ENCODE measurements at places on chromosomes 5 and 9.
A peak's percentile ranks its signal among the peaks of the same experiment; 100 is the strongest.

DNA sequence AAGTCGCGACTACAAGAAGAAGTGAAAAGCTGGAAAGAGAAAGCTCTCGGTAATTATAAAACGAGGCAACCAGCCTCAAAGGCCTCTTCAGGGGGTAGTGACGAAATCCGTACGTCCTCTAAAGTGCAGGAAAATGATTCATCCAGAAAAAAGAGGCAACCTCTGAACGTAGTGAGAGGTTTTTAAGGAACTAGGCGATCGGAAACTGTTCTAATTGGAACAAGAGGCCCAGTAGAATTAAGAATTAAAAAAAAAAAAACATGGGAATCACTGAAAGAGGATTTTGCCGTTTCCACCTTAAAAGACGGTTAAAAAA lies 1.0 kb downstream of the CSNK1A1 start:
- no peak for DNase-seq

DNA sequence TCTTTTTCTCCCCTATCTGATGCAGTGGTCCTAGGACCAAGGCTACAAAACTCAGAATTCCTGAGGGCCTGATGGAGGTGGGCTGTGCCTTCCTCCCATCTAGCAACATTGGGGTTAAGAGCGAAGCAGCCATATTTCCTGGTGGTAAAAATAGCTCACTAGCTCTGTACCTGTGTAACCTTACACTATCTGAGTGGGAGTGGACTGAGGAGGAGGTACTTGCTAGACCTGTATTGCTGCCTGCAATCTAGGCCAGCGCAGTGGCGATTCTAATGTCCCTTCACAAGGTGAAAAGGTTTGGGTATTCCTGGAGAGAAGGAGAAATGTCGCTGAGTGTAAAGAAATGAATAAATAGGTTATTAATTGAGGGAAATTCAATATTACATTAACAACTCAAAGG lies 80.2 kb upstream of the LIFR start:
- DNase-seq: no peak

DNA sequence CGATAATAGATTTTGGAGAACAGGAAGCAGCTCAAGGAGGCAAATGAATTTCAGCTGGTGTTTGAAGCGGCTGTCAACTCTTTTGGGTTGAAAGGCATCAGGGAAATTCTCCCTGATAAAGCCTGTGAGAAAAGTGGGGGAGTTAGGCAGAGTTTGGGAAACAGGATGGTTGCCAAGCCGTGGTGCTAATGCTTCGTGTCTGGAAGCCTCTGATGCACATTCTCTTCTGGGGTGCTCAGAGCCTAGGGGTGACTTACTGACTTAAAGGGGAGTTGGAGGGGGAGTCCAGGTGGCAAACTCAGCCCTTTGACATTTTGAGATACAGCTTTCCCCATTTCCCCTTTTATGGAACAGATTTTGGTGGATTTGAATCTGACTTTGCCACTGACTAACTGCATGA lies 202.5 kb upstream of the CLINT1 start:
- DNase-seq: no peak

GRCh38 chr5:139601429-139601828 lies 40.3 kb downstream of the UBE2D2 start:
- no peak for DNase-seq

GRCh38 chr5:167639766-167640165 lies 651.7 kb upstream of the WWC1 start:
- peak; percentile 3 for DNase-seq

GRCh38 chr5:91311697-91312501 lies 71.2 kb downstream of the ARRDC3 start:
- DNase-seq: peak; percentile 86

- no peak for DNase-seq
Observed at GRCh38 chr9:136759001-136759400, 958 bp upstream of the LCN8 start.

GRCh38 chr5:172891716-172892421 lies 57.8 kb downstream of the ERGIC1 start:
- DNase-seq: no peak

- no peak for DNase-seq
Observed at GRCh38 chr9:75152416-75152815, 64.1 kb downstream of the OSTF1 start.

- no peak for DNase-seq
Observed at GRCh38 chr5:178244576-178244975, 12.0 kb upstream of the PHYKPL start.

GRCh38 chr5:6291961-6292360 lies 86.4 kb downstream of the MED10 start:
- DNase-seq: no peak

DNA sequence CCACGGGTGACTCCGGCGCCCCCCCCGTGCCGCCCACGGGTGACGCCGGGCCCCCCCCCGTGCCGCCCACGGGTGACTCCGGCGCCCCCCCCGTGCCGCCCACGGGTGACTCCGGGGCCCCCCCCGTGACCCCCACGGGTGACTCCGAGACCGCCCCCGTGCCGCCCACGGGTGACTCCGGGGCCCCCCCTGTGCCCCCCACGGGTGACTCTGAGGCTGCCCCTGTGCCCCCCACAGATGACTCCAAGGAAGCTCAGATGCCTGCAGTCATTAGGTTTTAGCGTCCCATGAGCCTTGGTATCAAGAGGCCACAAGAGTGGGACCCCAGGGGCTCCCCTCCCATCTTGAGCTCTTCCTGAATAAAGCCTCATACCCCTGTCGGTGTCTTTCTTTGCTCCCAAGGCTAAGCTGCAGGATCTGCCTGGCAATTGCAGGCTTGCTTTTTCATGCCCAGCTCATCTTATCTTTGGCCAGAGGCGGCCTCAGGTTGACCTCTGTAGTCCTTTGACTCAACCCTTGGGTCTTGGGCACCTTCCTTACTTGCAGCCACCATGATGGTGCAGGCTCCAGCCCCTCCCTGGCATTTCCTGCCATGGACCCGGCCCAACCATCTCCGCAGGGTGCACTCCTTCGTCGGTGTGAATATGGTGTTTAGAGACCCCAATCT lies 9.8 kb downstream of the CEL start:
- no peak for DNase-seq

DNA sequence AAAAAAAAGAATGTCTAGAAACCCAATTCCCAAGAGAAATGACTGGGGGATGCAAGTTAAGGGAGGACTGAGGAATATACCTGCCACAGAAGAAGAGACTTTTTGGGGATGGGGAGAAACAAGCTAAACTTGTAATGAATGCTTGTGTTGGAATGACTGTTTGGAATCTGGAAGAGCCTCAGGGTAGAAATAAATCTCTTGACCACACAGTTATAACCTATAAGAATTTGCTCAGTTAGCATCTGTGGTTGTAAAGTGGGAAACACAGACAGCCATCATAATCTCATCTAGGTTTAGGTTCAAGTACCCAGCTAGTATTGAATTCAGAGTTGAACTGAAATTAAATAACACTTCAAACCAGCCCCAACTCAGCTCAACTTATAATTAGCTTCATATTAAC lies 678.3 kb upstream of the CHD1 start:
- DNase-seq: no peak

DNA sequence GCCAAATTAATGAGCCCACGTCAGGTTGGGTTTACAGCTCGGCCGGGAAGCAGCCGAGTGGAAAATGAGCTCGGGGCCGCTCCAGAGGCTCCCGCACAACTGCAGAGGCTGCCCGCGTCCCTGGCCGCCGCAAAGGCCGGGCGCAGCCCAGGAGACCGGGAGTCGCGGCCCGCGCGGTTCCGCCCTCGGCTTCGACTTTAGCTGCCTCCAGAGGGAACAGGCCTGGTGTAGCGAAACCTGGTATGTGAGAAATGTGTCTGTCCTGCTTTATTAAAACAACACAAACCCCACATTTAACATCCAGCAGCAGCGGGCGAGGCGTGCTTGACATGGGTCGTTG lies 66.2 kb downstream of the FOXD1 start:
- no peak for DNase-seq

- no peak for DNase-seq
Observed at GRCh38 chr5:35830587-35830986, 26.1 kb upstream of the IL7R start.

All from A549 (cell line).